ENCODE measurements at places on chromosomes 3 and 15.

DNA sequence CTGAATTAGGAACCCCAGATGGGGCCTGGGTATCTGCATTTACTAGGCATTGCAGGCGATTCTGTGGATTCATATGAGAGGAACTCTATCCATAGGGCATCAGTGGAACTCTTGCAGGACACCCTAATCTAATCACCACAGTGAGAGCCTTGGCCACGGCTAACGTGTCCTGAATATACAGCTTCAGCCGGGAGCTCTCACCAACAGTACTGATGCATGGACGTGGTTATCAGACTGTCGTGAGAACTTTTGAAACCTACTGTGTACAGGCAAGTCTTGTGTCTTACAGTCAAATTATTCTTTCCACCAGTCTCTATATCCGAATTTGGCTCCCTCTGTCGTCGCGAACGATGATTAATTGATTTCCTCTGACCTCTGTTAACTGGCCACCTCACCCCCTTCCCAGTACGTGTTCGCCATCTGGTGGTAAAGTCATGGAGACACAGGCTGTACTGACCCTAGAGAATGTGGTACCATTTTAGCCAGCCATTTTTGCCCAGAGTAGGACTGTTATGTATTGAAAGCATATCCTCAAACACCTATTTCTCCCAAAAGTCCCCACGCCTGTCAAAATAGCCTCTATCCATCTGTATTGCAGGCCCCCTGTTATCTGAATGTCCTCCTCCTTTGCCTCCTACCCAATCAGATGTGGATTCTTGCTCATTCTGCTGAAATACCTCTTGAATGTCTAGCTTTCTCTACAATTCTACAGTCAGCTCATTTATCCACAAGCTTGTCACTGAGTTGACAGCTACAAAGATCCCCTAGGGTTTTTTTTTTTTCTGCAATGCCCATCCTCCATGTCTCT is 39.7 kb downstream of the GLDN start:
- peak; percentile 45 for DNase-seq

- no peak for DNase-seq
These were observed 12.5 kb downstream of the XYLB start for GRCh38 chr3:38359038-38359437.

GRCh38 chr3:124266487-124266886 is 274.6 kb upstream of the ROPN1 start:
- no peak for DNase-seq

DNA sequence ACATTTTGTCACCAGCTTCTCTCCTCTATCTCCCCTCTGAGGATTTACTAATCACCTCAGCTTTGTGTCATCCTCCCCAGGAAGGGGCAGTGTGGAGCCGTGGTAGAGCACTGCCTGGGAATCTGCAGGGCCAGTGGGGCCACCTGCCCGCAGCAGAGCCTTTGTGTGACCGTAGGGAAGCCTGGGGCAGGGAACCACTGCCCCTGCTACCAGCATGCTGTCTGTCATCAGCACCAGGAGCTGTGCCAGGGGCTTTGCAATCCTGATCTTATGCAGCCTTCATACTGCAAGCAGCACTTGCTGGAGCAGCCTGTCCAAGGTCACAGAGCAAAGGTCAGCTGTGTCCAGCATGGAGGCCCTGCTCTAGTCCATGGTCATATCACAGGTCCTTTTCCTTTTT is 170.2 kb upstream of the IL12A start:
- no peak for DNase-seq

GRCh38 chr3:13495351-13495813 is 15.3 kb downstream of the HDAC11 start:
- no peak for DNase-seq

DNA sequence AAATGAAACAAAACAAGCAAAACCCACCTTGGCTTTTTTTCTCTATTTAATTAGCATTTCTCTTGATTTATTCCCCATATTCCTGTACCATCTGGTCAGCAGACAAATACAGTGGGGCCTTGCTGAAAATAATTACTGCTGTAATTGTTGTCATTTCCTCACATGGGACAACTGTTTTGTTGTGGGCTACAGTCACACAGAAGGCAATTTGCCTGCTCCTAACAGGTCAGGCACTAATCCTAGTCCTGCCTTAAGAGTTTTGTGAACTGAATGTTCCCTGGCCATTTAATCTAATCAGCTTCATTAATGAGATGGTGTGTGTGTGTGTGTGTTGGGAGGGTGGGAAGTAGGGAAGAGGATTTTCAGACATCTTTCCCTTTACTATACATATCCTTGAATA is 11.6 kb downstream of the TRPC1 start:
- no peak for DNase-seq

DNA sequence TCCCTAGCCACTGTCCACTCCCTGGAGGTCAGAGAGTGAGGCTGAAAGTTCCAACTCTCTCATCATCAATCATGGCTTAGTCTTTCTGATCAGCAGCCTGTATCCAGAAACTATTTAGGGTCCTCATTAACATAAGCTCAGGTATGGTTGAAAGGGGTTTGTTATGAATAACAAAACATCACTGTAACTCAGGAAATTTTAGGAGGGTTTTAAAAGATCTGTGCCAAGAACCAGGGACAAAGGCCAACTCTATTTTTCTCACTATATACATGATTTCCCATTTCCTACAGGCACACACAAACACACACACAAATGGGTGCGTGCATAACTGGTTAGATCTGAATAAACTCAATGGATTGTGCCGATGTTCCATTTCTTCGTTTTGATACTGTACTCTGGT is 23.6 kb downstream of the STOML1 start:
- no peak for DNase-seq
